ENCODE measurements at places on chromosomes 7 and 10.

- no peaks in the 10 kb centered on the region for H3K27me3 ChIP-seq
- peak overlapping the region; percentile 5 for H3K4me3 ChIP-seq
- H3K4me1 ChIP-seq = peaks cover 41% of the 10 kb centered on the region
Observed at GRCh38 chr7:130891254-130892094, 157.5 kb upstream of the KLF14 start.

GRCh38 chr10:104415526-104416165 lies 62.0 kb downstream of the CFAP58 start:
- H3K4me1 ChIP-seq = no peaks in the 10 kb centered on the region
- H3K4me3 ChIP-seq = no peak overlapping the region
- peaks cover 3% of the 10 kb centered on the region for H3K27me3 ChIP-seq

DNA sequence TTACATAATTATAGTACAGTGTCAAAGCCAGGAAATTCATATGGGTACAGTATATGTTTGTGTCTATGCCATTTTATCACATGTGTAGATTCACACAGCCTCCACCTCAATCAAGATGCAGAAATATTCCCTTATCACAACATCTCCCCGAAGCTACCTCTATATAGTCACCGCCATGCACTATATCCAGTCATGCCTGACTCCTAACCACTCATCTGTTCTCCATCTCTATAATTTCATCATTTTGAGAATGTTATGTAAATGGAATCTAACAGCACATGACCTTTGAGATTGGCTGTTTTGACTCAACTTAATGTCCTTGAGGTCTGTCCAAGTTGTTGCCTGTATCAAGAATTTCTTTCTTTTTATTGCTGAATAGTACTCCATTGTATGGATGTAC lies 22.3 kb upstream of the SLC25A13 start:
- no peak for DNase-seq
- H3K27me3 ChIP-seq = no peaks in the 10 kb centered on the region
- no peaks in the 10 kb centered on the region for H3K36me3 ChIP-seq
- no peak overlapping the region for H3K4me3 ChIP-seq
- H3K27ac ChIP-seq = no peak overlapping the region

DNA sequence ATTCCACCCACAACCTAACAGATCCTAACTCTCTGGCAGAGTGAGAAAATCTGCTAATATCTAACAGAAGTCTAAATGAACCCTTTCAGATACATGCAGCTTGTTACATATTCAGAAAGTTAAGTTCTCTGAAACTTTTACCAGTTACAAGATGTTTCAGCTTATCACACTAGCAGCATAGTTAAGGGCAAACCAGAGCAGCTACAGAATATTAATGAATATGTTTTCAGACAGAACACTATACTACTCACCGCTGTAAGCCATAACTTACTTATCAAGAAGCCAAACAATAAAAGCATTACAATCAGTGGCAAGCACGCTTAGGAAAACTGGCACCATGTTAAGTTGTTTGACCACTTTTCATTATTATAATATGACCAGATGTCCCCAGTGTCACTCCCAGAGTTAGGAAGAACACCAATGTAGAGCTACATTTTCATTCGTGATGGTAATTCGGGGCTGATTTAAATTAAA lies 2.7 kb downstream of the ITGB1 start:
- DNase-seq = no peak
- H3K27me3 ChIP-seq = no peaks in the 10 kb centered on the region
- no peaks in the 10 kb centered on the region for H3K36me3 ChIP-seq
- peak overlapping the region; percentile 98 for H3K27ac ChIP-seq
- H3K4me1 ChIP-seq = peaks cover 85% of the 10 kb centered on the region
- no peak overlapping the region for H3K4me3 ChIP-seq

GRCh38 chr10:78936412-78937342 lies 132.1 kb upstream of the ZMIZ1 start:
- peak overlapping the region; percentile 52 for H3K27ac ChIP-seq
- DNase-seq = no peak
- no peaks in the 10 kb centered on the region for H3K27me3 ChIP-seq
- no peaks in the 10 kb centered on the region for H3K36me3 ChIP-seq

GRCh38 chr7:16850614-16851466 lies 30.9 kb downstream of the AGR3 start:
- no peak overlapping the region for H3K27ac ChIP-seq
- no peaks in the 10 kb centered on the region for H3K27me3 ChIP-seq
- no peaks in the 10 kb centered on the region for H3K36me3 ChIP-seq
- no peak overlapping the region for H3K4me3 ChIP-seq

DNA sequence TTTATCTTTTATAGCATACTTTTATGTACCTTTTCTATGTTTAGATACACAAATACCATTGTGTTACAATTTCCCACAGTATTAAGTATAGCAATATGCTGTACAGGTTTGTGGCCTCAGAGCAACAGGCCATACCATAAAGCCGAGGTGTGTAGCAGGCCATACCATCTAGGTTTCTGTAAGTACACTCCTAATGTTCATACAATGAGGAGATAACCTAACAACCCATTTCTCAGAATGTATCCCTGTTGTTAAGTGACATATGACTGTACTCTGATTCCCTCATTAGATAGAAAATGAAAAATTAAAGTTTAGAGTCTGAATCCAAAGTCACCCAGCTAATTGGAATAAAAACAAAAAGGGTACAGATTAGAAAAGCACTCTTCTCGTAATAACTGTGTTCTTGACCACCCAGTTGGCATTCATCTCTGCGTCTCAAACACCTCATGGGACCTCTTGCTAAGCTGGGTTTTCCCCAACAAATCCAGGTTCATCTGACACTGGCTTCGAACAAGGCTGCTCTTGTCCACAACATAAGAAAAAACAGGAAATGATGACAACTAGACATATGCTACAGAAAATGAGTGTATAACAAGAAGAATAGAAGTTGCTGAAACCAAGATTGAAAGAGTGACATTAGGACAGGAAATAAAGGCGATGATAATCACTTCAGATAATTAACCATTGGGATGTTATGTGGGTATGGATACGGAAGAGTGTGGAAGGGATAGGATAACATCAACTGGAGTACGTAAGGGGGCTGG lies 1.4 kb downstream of the NDUFB8 start:
- peaks cover 46% of the 10 kb centered on the region for H3K36me3 ChIP-seq
- no peak for DNase-seq
- no peaks in the 10 kb centered on the region for H3K27me3 ChIP-seq
- peak overlapping the region; percentile 94 for H3K4me3 ChIP-seq

DNA sequence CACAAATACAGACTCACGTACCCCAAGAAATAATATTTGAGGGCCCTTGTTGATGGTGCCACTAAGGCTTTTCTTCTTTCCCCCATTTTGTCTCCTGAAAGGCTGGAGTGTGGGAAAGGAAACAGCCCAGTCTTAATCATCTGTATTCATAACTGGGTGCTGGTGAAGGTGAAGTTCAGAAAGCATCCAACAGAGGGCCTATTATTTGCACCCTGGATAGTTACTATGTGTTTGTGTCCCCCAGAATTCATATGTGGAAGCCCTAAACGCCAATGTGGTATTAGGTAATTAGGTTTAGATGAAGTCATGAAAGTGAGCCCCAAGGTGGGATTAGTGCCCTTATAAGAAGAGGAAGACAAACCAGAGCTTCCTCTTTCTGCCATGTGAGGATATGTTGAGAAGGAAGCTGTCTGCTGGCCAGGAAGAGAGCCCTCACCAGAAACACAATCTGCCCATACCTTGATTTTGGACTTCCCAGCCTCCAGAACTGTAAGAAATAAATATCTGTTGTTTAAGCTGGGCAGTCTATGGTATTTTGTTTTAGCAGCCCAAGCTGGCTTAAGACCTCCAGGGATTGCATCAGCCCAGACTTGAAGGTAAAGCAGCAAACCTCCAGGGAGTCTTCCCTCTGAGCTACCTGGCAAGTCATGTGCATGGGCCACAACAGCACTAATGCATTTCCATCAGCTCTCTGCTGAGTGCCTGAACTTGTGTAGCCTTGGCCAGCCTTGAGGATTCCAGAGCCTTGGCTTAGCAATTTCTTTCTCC lies 90.0 kb upstream of the ADRB1 start:
- no peaks in the 10 kb centered on the region for H3K27me3 ChIP-seq
- no peak overlapping the region for H3K4me3 ChIP-seq
- no peaks in the 10 kb centered on the region for H3K36me3 ChIP-seq
- peak overlapping the region; percentile 3 for H3K27ac ChIP-seq

- peaks cover 46% of the 10 kb centered on the region for H3K4me1 ChIP-seq
- peak; percentile 11 for DNase-seq
- peak overlapping the region; percentile 89 for H3K27ac ChIP-seq
Observed at GRCh38 chr10:110398419-110399105, 93.8 kb upstream of the SMNDC1 start.

All from esophagus squamous epithelium (tissue), 5 donors.